NCI-H524 (cell line): ENCODE measurements at places on chromosomes 1 and 21.

DNA sequence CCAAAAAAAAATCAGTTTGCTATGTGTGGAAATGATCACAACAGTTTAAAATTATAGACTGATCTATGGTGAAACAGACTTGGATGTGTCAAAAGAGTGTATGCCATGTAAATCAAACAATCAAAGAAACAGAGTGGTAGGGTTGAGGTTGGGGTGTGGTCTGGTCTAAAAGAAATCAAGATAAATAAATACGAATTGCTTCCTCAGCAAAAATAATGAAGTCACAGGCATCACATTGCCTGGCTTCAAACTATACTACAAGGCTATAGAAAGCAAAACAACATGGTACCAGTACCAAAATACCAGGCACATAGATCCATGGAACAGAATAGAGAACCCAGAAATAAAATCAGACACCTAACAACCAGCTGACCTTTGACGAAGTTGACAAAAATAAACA, 1796.9 kb downstream of the NCAM2 start:
- DNase-seq: no peak

DNA sequence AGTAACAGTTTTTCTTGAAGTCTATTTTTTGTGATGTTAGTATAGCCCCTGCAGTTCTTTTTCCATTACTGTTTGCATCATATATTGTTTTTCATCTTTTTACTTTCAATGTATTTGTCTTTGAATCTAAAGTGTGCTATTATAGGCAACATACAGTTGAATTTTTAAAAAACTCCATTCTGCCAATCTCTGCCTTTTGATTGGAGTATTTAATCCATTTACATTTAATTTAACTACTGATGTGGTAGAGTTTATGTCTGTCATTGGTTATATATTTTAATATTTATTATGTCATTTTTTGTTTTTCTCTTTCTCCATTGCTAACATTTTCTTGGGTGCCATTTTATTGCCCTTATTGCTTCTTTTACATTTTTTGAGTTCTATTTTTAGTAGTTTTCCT, 296.3 kb downstream of the HMCN1 start:
- DNase-seq: no peak

DNA sequence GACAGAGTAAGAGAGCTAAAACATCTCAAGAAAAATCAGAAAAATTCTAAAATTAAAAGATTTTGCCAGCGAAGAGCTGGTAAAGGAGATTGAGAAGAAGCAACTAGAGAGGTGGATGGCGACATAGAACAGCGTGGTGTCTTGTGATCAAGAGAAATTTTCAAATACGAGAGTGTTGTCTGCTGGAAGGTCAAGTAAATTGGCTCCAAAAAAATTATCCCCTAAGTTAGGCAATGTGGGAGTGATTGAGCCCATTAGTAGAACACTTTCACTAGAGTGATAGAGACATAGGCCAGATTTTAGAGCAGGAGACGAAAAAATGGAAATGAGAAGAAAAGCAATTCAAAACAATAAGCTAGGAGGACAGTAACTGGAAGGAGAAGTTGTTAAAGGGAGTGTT, 94.3 kb upstream of the MPC2 start:
- no peak for DNase-seq

GRCh38 chr1:100051401-100051800, 81.3 kb downstream of the SASS6 start:
- DNase-seq: no peak

GRCh38 chr21:45286671-45287437, 841 bp downstream of the POFUT2 start:
- no peak for DNase-seq

DNA sequence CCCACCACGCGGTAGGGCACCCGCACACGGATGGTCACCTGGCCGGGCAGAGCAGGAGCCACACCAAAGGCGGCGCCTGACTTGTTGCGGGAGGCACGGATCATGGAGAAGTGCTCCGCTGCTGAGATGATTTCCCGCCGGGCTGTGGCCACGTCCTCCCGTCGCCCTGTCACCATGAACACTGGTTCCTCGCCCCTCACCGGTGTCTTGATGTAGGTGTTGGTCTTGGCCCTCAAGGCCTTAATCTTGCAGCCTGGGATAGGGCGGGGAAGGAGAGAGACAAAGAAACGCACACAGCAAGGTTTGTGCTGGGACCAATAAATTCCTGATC, 4.9 kb downstream of the MEX3A start:
- DNase-seq: no peak

DNA sequence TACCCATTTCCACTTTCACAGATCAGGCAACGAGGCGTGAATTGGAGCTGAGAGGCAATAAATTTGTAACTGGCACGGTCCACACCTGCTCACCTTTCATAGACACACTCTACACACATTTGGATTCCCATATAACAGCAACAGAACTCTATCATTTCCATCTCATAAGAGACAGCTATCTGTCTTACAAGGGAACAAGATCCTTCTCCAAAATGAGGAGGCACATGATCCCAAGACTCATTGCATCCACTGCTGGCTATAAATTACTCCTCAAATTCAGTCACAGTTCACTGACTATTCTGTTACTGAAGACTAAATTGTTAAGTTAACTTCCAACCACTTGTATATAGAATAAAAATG, 342.8 kb downstream of the MATN1 start:
- no peak for DNase-seq

GRCh38 chr1:12186679-12186985, 19.8 kb downstream of the TNFRSF1B start:
- DNase-seq: no peak
